Fibroblast of gingiva (primary cell): ENCODE measurements at places on chromosomes 16 and 17.

DNA sequence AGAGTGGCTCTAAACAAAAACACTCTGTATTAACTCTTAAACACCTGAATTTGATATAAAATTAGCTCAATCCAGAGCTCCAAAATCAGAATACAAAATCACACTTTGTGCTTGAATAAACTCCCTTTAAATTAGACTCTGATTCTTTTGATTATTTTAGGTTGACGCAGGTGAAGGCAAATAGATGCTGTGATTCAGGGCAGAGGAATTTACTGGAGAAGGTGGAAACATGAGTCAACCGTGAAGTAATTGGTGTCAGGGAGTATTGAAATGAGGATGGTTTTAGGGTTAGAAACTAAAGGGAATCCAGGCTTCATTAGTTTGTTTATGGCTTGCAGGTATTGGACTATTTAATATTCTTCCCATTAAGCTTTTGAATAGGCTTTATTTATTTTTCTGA, 37.1 kb upstream of the TEKT1 start:
- no peak for DNase-seq

DNA sequence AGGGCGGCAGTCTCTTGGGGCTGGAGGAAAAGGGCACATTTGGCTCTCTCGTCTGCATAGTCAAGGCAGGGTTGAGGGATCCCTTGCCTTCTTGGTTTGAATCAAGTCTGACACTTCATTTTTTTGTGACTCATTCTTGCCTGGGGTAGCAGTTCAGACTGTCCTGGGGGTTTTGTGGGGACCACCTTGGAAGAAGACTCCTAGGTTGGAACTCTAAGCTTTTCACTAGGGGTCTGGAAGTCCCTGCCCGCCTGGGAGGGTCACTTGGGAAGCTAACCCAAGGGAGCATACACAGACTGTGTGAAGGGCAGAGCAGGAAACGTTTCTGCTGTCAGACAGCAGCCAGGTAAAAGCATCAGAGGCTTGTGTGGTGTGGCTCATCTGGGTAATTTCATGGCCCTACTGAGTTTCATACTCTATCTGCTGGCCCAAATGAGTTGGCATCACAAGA, 11.3 kb downstream of the YPEL2 start:
- no peak for DNase-seq

- no peak for DNase-seq
Observed at GRCh38 chr17:82232876-82233785, 4.3 kb downstream of the SLC16A3 start.

DNA sequence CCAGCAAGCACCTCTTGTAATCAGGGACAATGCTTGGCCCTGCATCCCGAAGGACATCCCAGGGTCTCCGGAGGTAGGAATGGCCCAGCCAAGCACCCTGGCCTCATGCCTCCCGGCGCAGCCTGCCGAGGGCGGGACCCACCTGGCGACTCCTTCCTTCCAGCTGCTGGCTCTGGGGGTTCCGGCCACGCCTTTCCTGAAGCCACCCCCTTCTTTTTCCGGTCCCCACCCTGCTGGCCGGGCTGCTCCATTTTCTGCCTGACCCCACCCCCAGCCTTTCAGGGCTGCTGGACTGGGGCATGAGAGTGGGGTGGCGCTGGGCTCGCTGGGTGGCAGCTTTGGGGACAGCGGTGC, 22.5 kb upstream of the CIBAR2 start:
- DNase-seq = no peak

- no peak for DNase-seq
Observed at GRCh38 chr17:30506481-30506880, 29.3 kb downstream of the GOSR1 start.

GRCh38 chr17:58294034-58294433, 13.3 kb upstream of the MPO start:
- DNase-seq = no peak

DNA sequence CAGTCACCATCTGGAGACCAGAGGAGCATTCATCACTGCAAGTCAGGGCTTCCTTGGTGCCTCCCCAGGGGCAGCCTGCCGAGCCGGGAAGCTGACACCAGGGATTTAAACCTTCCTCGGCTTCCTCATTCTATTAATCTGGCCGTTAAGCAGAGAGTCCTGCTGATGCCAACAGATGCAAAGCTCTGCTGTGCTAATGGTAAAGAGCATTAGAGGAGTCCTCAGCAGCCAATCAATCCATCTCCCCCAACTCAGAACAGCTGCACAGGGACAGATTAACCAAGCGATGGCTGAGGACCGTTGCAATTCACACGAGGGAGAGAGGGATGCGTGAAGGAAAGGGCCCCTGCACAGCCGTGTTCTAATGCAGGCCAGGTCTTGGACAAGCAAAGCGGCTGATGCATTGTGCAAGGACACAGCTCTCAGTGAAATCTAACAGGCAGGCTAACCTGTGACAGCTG, 116.6 kb downstream of the XYLT1 start:
- no peak for DNase-seq

- DNase-seq = peak; percentile 33
Observed at GRCh38 chr16:67459066-67459860, 21.7 kb downstream of the ATP6V0D1 start.

GRCh38 chr16:78057803-78058564, 35.6 kb downstream of the CLEC3A start:
- DNase-seq = no peak

DNA sequence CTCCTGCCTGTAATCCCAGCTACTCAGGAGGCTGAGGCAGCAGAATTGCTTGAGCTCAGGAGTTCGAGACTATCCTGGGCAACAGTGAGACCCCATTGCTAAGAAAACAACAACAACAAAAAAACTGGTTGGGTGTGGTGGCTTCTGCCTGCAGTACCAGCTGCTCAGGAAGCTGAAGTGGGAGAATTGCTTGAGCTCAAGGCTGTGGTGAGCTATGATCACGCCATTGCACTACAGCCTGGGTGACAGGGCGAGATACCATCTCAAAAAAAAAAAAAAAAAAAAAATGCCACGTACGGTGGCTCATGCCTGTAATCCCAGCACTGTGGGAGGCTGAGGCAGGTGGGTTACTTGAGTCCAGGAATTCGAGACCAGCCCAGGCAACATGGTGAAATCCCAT, 34.1 kb downstream of the NME2 start:
- no peak for DNase-seq

DNA sequence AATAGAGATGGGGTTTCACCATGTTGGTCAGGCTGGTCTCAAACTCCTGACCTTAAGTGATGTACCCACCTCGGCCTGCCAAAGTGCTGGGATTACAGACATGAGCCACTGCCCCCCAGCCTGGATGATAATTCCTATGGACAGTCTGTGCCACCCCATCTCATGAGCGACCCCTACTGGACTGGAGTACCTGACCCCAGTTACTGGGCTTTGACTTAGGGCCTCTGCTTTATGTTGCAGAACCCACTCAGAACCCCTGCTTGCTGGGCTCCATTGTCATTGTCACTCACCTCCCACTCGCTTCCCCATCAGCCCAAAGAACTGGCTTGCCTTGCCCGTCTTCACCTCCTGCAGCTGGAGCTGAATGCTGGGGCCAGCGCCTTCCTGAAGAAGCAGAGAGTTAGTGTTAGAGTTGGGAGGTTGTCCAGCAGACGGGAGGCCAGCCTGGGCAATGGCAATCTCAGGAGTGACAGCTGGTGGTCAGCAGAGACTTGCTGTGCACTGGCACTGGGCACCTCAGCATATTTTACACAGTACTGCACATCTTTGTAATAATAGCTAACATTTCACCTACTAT, 4.0 kb downstream of the TAC4 start:
- DNase-seq = no peak

GRCh38 chr16:50972876-50973275, 178.2 kb downstream of the SALL1 start:
- DNase-seq = no peak
